Panc1 (cell line): ENCODE measurements at places on chromosomes 1 and 21.

DNA sequence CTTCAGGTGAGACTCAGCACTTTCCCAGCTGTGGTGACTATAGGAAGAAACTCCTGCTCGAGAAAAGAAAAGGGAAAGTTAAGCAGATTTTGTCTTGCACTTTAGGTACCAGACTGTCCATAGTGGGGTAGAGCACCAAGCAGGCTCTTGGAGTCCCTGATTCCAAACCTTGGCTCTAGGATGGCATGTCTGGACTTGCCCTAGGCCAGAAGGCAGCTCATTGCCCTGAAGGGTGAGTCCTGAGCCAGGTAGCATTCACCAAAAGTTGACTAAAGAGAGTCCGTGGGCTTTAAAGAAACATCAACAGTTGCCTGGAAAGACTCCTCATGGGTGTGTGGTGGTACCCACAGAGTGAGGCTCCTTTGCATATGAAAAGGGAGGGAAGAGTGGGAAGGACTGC, 145.2 kb upstream of the SNX7 start:
- DNase-seq, result no peak

DNA sequence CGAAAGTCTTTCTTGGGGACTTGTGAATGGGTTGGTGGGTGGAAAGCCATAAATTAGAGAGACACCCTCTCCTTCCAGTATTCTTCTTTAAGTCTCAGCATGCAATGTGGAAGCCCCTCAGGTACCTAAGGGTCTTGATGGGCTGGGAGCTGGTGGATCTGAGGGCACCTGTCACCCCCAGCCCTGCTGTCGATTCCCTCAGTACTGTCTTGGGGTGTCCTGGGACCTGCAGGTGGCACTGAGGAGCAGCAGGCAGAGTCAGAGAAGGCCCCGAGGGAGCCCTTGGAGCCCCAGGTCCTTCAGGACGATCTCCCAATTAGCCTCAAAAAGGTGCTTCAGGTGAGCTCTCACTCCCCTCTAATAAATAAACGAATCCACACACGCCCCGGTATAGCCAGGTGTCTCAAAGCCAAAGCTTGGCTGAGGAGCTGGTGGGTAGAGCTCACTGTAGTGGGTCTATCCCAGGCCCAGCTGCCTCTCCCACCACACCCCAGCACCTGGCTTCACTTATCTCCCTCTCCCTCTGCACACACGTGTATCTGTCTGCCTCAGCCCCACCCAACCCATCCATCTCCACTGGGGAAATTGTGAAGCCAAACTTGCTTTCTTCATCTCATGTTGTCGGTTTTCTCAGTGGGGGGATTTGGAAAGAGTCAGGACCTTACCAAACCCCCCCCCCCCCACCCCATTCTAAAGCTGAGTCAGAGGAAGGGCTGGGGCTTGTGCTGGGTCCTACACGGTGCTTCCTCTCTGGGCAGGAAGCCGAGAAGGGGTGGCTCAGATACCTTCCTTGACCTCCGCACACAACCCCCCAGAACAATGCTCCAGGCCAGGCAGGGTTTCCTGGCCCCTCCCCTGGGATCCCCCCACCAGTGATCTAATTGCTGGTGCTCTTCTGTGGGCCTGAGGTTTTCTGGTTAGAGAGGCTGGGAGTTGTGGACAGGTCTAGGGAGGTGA, 1.6 kb downstream of the ADAM15 start:
- no peak for DNase-seq

GRCh38 chr1:113042285-113043143, 30.5 kb upstream of the LRIG2 start:
- peak; percentile 28 for DNase-seq

- no peak for DNase-seq
These were observed 1.5 kb downstream of the KIF1B start for GRCh38 chr1:10211805-10212410.

DNA sequence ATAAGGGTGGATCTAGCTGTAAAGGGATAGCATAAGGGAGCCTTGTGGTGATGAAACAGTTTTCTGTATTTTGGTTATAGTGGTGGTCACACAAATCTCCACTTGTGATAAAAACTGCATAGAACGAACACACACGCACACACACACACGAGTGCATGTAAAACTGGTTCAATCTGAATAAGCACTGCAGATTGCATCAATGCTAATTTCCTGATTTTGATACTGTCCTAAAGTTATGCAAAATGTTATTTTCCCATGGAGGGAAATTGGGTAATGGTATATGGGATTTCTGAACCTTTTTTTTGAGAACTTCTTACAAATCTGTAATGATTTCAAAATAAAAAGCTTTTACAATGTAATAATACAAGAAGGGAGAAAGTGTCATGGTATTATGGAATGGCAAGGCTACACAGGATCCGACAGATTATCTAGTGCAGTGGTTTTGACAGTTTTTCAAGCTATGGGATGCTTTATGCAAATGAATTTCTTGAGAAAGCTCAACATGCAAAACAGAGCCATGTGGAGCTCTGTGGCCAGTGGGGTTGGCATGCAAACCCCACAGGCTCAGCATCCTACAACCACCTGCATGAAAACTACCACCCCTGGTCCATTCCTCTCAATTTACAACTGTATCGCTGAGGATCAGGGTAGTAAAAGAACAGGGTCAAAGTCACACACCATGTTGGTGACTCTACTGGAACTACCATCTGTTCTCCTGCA, 18.8 kb downstream of the SLC41A1 start:
- DNase-seq, result no peak

- DNase-seq, result no peak
These were observed 268.2 kb upstream of the SGIP1 start for GRCh38 chr1:66265796-66266195.

DNA sequence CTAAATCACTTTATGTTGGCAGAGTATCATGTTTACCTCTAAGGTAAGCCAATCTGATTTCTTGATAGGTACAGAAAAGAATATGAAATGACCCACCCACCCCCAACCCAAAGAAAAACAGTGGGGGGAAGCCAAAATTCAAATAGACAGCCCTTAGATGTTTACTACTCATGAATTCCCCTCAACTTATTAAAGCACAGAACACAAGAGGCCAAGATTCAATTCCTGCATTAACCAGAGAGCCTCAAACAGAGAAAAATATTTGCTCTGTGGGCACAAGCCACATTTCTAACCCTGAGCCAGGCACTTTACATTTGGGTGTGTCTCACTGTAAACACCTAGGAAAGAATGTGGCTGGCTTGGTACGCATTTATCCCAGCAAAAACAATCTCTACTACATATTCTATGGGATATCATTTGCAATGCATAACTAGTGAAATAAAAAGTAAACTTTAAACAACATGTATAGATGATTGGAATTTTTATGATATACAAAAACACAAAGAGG, 84.3 kb downstream of the PTPN14 start:
- no peak for DNase-seq

GRCh38 chr1:181503171-181503810, 20.0 kb downstream of the CACNA1E start:
- DNase-seq, result no peak

DNA sequence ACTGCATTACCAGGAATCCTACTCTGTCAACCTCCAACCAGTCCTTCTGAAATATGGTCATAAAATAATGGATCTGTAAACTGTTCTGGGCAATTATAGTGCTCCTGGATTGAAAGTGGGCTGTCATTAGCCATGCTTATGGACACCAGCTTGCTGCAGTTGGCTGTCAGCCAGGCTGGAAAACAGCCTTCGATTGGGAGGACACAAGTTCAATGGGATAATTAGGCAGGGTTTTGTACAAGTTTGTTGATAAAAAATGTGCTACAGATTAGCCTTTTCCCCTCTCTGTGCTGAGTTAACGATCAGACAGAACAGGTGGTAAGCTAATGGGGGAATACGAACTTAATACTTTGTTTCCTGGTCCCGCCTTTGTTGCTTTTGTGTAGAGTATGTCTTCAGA, 413.9 kb downstream of the DUSP10 start:
- no peak for DNase-seq

DNA sequence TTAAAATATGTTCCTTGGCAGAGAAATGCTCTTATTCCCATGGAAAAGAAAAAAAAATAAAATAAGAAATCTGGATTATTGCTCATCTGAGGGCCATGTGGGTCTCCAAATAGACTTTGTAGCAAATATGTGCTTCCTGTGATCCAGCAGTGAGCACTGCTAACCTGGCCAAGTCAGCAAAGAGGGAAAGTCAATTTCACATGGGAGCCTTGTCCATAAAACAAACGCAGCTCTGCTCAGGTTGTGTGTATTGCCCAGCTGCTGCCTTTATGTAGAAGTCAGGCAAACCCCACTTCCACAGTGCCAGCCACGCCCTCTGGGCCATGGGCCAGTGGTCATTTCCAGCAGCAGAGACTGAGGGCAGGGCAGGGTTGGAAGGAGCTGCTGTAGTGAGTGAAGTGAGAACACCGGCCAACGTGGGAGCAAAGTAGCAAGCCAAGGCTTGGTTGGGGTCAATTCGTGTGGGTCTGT, 174.3 kb downstream of the LYPLAL1 start:
- DNase-seq, result no peak

DNA sequence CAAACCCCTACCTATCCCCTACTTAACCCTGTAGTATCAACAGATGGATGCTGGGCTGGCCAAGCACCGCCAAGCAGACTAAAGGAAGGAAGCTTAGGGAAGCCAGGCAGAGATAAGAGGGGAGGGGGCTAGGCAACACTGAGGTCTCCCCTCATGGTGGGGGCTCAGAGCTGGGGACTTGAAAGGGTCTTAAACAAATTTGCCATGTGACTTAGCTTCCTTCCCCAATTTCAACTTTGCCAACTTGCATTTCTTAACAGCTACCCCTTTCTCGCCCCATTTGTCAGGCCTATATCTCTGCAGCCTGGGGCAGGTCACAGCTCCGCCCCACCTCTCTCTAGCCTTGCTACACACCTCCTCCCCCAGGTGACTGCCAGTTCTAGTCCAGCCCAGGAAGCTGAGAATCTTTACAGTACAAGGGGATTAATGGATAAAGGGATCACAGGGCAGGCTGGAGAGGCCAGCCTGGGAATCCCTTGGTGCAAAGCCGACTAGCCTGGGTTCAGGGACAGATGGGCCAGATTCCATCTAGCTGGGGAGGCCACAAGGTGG, 3.4 kb downstream of the KIF21B start:
- DNase-seq, result no peak

- DNase-seq, result no peak
These were observed 67.4 kb downstream of the DDAH1 start for GRCh38 chr1:85397490-85398032.

GRCh38 chr1:91940496-91940895, 8.7 kb upstream of the BRDT start:
- DNase-seq, result no peak

- no peak for DNase-seq
These were observed 8.9 kb downstream of the SLC66A1 start for GRCh38 chr1:19321071-19321470.

GRCh38 chr1:235093013-235093695, 35.5 kb downstream of the TOMM20 start:
- DNase-seq, result no peak

GRCh38 chr1:208093754-208094719, 150.1 kb downstream of the PLXNA2 start:
- DNase-seq, result peak; percentile 17

DNA sequence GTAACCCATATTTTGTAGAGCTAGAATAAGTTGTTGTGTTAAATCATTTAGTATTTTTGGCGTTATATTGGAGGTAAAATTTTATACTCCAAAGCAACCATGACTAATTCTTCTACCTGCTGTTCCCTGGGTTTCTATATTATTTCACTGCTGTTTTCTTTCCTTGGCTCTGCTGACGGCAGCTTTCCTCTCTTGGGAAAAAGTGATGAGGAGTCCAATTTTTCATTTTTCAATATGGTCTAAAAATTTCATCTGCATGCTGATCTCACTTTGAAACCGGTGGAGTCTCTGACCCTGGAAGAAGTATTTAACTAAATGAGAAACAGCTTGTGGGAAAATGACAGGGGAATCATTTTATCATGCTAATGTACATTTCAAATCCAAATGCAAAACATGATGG, 110.2 kb downstream of the IFI44 start:
- no peak for DNase-seq

GRCh38 chr1:216883518-216883917, 160.3 kb upstream of the ESRRG start:
- DNase-seq, result no peak

- no peak for DNase-seq
These were observed 50.9 kb downstream of the LEPR start for GRCh38 chr1:65471213-65471833.

- DNase-seq, result no peak
These were observed 6.7 kb downstream of the C1orf115 start for GRCh38 chr1:220696863-220697231.

DNA sequence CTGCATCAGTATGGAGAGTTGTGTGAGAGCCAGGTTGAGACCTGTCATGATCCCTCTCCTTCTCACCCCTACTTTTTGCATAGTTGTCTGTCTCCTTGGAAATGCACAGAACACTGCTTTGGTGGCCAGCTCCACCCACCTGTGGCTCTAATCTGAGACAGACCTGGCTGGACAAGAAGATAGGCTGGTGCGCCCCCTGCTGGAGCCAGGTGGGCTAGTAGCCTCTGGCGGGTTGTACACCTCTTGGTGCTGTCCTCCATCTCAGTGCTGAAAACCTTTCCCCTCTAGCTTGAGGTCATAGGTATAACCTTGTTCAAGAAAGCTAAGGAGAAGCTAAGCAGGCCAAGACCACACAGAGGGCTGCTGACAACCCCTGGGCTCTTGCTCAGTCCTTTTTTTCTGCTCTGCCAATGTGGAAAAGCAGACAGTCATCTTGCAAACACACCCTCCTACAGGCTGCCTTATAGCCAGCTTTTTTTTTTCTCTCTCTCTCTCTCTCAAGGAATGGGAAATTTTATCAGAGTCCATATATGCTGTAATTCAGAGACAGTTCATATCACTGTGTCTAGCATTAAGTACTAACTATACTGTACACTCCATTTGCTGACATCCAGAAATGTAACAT, 58.8 kb upstream of the SPATA6 start:
- DNase-seq, result peak; percentile 10

- no peak for DNase-seq
These were observed 661.8 kb upstream of the PTBP2 start for GRCh38 chr1:96059736-96060135.

DNA sequence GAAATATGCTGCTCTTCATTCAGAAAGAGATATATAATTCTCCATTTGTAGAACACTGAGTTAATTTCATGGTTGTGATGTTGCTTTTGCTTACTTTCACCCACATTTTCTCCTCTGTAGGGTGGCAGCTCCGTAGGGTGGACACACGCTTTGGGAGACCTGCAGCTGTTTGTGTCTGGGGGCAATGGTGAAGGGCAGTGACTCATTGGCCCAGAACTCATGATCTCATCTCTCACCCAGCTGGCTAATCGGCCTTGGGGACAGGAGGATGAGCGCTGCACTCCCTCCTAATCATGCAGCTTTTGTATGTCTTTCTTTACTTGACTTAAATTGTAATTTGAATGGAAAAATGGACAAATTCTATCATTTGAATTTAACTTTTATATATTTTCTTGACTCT, 9.6 kb downstream of the DISC1 start:
- no peak for DNase-seq
